ENCODE measurements at places on chromosomes 1 and 21.

GRCh38 chr1:223711173-223711572 is 1.2 kb upstream of the CAPN2 start:
- DNase-seq: no peak

- no peak for DNase-seq
Observed at GRCh38 chr1:60950224-60951063, 131.9 kb upstream of the NFIA start.

- DNase-seq: no peak
Observed at GRCh38 chr1:32448773-32449456, 16.0 kb upstream of the ZBTB8B start.

DNA sequence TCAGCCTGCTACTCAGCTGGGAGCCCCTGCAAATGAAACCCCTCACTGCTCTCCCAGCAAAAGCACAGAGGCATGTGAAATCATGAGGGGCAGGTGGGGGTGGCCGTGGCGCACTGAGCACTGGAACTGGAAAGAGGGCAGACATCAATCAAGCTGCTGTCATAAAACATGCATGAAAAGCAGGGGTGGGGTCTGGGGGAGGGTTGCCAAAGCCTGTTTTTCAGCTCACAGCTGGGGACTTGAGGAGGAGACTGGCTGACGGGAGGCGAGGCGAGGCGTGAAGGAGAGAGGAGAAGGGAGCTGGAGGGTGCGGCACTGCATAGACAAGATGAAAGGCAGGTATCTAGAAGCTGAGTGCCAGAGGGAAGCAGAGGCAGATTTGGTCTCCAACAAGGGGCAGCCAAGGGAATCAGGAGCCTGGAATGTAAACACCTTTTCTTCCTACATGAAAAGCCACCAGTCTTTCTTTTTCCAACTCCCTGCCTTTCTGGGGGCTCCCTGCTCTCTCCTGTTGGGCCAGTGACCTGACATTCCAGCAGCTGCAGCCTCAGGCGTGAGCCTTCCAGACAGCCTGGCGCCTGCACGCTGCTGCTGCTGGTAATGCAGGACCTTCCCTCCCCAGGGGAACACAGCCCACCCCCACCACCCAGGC is 87.0 kb downstream of the NMNAT2 start:
- peak; percentile 37 for DNase-seq

DNA sequence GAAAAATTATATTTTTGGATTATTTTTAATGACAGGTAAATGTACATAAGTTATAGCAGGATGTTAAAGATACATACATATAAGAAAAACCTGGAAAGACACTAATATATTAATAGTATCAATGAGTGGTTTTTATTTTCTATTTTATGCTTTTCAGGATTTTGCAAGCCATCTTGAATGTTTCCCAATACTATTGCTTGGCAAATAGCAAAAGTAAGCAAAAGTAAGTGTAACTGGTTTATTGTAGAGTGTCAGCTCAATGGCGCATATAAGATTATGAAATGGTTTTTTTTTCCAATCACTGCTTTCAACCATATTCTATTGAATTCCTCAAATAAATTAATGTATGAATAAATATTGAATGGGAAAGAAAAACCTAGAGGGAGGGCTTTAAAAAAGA is 36.4 kb downstream of the ZNF684 start:
- no peak for DNase-seq

DNA sequence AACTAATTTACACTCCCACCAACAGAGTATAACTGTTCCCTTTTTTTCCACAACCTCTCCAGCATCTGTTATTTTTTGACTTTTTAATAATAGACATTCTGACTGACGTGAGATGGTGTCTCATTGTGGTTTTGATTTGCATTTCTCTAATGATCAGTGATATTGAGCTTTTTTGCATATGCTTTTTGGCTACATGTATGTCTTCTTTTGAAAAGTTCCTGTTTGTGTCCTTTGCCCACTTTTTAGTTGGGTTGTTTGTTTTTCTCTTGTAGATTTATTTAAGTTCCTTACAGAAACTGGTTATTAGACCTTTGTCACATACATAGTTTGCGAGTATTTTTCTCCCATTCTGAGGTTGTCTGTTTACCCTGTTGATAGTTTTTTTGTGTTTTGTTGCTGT is 375.2 kb downstream of the MATN1 start:
- no peak for DNase-seq

GRCh38 chr1:170494369-170494768 is 37.6 kb upstream of the GORAB start:
- DNase-seq: no peak

- no peak for DNase-seq
Observed at GRCh38 chr1:56715156-56715555, 70.0 kb downstream of the PRKAA2 start.

GRCh38 chr1:116514708-116515525 is 55.9 kb downstream of the CD58 start:
- no peak for DNase-seq

DNA sequence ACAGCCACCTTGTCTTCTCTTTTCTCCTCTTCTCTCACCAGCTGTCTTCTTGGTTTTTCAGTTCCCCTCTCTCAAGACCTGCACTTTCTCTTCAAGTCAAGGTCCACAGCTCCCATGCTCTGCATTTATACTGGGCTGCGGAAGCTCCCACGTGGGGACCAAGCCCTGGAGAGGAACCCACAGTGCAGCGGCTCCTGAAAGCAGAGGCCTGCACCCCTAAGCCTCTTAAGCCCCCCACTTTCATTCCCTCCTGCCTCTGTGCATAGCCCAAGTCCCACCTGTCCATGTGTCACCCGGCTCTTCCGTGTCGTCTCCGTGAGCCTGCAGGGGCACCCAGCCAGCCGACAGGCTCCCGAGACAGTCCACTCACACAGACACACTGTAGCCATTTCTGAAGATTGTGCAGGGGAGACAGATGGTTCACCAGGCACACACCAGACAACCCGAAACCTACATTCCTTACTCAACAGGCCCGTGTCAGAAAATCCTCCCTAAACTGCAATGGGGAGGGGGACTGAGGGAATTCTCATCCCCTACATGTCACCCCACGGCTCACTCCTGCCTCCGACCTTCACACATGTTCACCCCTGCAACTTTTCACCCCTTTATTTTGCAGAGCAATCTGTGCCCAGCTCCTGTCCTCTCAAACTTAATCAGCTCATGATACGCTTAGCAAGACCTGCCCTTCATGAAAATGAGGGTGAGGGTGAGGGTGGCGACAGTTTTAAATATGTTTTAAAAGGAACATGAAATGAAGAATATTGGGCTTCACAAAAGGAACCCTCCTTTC is 6.3 kb downstream of the MX2 start:
- DNase-seq: no peak

DNA sequence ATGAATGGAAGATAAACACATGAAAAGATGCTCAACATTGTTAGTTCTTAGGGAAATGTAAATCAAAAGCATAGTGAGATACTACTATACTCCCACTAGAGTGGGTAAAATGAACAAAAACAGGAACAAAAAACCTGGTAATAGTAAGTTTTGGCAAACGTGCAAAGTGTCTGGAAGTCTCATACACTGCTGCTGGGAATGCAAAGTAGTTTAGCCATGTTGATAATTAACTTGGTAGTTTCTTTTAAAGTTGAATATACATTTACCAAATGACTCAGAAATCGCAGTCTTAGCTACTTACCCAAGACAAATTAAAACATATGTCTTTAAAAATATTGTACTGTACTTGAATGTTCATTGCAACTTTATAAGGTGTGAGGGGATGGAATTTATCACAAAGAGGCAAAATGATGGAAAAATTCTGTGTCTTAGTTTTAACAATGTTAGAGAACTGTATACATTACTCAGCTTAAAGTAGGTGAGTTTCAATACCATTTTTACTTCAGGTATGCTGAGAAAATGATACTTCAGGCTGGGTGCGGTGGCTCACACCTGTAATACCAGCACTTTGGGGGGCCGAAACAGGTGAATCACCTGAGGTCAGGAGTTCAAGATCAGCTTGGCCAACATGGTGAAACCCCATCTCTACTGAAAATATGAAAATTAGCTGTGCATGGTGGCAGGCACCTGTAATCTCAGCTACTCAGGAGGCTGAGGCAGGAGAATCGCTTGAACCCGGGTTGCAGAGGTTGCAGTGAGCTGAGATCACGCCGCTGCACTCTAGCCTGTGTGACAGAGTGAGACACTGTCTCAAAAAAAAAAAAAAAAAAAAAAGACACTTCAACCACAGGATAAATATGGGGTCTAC is 102.3 kb downstream of the PDE4B start:
- no peak for DNase-seq

DNA sequence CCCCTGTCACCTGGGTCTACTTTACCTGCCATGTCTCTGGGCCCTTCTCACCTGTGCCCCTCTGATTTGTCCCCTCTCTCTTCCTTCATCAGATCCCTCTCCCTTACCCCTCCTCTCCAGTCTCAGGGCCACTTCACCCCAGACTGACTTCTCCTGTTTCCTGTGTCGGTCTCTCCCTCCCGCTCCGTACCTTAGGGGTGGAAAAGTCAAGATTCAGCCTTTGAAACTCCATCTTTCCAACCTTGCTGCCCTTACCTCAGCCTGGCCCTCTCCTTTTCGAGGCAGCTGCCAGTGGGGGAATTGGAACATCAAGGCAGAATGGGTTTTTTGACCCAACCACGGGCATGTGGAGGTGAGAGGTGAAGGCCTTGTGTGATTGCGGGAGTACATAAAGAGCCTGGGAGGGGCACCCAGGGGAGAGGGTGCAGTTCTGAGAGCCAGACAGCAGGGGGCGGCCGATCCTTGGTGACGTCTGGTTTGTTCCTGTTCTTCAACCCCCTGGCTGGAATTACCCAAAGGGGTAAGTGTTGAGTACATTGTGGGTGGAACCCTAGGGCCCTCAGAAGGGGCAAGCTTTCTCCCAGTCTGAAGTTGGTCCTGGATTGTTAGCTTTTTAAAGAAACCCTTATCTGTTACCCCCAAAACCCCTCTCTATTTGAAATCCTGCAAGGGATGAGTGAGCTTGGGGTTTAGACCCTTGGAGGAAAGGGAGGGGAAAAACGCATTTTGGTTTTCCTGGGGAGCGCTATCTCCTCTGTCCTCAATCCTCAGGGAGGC is 12.3 kb upstream of the DMBX1 start:
- DNase-seq: peak; percentile 44

GRCh38 chr1:145985129-145985501 is 11.3 kb downstream of the TXNIP start:
- no peak for DNase-seq

DNA sequence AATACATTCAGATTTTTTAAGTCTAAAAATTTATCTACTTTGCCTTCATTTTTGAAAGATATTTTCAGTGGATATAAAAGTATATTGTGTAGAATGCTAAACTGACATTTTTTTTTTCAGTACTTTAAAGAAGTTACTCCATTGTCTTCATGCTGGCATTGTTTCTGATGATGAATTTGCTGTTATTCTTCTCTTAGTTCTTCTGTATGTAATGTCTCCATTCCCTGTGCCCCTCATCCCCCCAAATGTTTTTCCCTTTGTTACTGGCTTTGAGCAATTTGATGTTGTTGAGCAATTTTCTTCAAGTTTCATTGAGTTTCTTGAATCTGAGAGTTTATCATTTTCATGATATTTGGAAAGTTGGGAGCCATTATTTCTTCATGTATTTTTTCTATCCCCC is 20.8 kb upstream of the VANGL1 start:
- no peak for DNase-seq

- DNase-seq: no peak
Observed at GRCh38 chr1:63046539-63046938, 262.6 kb downstream of the ATG4C start.

DNA sequence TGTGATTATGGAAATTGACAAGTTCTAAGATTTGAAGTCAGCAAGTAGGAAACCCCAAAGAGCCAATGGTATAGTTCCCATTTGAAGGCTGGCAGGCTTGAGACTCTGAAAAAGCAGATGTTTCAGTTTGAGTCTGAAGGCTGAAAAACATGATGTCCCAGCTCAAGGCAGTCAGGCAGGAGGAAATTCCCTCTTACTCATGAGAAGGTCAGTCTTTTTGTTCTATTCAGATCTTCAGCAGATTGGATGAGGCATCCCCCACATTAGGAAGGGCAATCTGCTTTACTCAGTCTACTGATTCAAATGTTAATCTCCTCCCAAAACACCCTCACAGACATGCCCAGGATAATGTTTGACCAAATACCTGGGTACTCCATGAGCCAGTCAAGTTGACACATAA is 372.5 kb upstream of the ST6GALNAC5 start:
- DNase-seq: no peak

DNA sequence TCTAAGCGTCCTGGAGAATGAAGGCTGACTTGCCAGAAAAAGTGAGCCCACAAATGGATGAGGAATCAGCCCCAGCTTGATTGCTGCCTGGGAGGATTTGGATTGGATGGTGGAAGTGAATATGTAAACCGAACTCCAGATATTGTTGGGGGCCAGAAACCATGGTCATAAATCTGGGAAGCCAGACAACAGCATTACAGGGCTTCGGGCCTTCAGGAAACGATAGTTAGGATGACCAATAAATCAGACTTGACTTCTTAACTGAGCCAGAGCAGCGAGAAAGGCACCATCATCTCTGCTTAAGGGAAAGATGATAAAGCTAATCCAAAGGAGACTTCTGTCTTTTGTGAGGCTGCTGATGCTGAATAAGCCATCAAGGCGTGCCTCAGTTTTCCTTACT is 26.6 kb downstream of the FAM78B start:
- no peak for DNase-seq

- no peak for DNase-seq
Observed at GRCh38 chr1:245687636-245688535, 533.1 kb downstream of the KIF26B start.

- no peak for DNase-seq
Observed at GRCh38 chr1:91897016-91897415, 11.1 kb upstream of the TGFBR3 start.

- DNase-seq: peak; percentile 98
Observed at GRCh38 chr1:9428601-9429341, 110.5 kb upstream of the SLC25A33 start.

DNA sequence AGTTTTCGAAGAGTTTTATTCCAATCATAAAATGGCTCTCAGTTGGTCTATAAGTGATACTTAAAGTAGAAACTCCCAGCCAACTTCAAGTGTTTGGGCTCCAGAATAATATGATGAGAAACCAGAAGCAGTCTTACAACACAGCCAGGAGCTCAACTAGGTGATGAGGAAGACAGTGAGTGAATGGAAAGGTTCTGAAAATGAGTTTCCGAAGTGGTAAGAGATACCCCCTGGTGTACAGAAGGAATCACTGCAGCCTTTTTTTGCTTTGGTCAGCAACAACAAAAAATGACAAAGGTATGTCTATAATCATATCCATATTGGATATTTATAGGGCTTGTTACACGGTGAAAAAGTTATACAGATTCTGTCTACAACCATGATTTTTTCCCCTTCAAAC is 16.5 kb downstream of the KRTAP19-1 start:
- no peak for DNase-seq

DNA sequence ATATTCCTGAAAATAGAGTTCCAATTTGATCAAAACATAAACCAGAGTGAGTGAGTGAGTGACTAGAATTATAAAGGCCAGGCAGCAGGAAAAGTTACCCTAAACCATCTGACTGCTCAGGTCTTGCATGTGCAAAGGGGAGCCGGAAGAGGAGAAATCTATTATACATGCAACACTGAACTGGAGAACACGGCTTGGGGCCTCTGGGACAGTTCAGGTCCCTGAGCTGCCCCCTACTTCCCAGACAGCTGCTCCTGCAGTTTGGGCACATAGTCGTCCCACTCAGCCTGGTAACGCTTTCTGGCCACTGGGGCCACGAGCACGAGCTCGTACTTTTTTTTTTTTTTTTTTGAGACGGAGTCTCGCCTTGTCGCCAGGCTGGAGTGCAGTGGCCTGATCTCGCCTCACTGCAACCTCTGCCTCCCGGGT is 40.1 kb downstream of the PTPRC start:
- DNase-seq: no peak

GRCh38 chr1:12177999-12178441 is 11.2 kb downstream of the TNFRSF1B start:
- no peak for DNase-seq

- no peak for DNase-seq
Observed at GRCh38 chr21:35635261-35635660, 425.1 kb downstream of the SETD4 start.

GRCh38 chr1:202645097-202645476 is 65.2 kb downstream of the SYT2 start:
- no peak for DNase-seq
